Stimulated activated CD4-positive, alpha-beta T cell treated with anti-CD3 and anti-CD28 coated beads, Interleukin-2, amount 100 ng/mL, for 24 hours (primary cell): ENCODE measurements at places on chromosomes 13 and 19.

- DNase-seq: no peak
Measured at GRCh38 chr13:31912647-31913401, 118.8 kb upstream of the FRY start.

DNA sequence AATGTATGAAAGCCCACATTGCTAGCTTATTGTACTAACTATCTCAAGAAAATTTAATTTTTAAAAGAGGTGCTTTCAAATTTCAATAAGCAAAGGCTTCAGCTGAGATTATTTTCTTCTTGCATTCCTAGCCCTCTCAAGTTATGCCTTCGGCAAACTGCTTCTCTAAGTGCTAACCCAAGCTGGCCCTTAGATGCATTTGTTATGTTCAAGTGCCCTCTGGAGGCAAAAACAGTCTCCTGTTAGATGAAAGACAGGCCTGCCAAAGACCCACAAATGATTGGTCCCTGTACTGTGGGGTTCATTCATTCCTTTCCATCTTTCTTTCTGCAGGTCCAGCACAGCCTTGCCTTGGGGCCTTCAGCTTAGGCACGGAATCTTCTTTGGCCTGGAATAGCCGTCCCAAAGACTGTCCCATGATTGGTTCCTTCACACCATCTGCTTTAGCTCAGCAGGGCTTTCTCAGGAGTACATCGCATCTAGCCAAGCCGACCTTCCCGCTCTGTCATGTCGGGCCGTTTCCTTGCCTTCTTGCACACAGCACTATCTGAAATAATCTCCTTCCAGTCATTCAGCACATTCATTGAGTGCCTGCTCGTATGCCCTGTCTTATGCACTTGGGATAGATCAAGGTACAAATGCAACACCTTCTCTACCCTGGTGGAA, 26.4 kb upstream of the TPTE2 start:
- no peak for DNase-seq

- no peak for DNase-seq
Measured at GRCh38 chr13:59721926-59722910, 441.5 kb downstream of the DIAPH3 start.

DNA sequence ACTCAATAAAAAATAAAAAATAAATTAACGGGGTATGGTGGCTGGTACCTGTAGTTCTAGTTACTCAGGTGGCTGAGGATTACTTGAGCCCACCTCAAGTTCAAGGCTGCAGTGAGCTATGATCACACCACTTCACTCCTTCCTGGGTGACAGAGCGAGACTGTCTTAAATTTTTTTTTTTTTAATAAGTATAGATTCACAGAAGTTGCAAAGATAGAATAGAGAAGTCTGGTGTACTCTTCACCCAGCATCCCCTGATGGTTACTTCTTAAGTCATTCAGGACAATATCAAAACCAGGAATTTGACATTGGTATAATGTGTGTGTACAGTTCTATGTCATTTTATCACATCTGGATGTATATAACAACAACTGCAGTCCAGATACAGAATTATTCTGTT, 7.7 kb upstream of the CD22 start:
- DNase-seq: no peak

DNA sequence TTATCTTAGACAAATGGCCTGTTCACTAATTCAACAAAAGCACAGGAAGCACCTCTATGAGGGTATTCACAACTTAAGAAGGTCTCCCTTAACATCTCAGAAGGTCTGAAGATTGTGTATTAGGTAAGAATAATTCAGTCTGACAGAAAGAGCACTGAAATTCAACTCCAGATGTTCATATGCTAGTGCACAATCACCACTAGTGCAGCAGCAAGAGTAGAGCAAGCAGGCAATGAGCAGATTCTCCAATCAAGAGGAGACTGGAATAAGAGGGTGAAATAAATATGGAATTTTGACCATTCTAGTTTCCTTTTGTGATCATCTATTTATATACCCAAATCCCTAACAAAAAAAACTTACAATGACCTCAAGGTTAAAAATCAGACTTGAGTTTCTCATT, 52.0 kb downstream of the MPHOSPH8 start:
- DNase-seq: no peak

- DNase-seq: no peak
Measured at GRCh38 chr13:112113348-112113747, 46.4 kb downstream of the SOX1 start.

GRCh38 chr13:49524740-49525501, 29.2 kb downstream of the PHF11 start:
- no peak for DNase-seq

- no peak for DNase-seq
Measured at GRCh38 chr13:69291292-69291906, 816.2 kb upstream of the ATXN8OS start.

DNA sequence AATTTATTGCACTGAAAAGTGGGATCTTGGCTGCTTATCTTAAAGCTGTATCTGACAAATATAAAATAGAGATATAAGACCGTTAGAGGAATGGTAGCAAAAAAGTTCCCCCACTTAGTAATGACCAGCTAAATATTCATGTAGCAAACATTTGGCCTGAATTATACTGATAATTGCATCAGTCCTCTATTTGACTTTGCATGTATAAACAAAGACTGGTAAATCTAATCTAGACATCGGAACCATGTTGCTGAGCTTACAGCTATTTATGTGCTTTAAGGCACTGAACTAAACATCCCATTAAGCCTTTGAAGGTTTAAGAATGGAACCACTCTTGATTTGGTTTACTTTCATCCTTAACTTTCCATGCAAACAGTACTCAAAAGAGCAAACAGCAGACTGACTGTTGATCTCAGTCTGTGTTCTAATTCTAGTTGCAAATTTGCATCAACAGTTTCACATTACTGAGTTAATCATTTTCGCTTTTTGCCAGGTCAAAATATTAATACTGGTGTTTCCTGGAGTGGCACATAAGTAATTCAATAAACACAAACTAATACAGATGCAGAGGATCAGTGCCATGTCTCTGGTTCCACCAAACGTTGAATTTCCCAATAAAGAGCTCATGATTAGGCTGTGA, 203.5 kb upstream of the HTR2A start:
- no peak for DNase-seq

DNA sequence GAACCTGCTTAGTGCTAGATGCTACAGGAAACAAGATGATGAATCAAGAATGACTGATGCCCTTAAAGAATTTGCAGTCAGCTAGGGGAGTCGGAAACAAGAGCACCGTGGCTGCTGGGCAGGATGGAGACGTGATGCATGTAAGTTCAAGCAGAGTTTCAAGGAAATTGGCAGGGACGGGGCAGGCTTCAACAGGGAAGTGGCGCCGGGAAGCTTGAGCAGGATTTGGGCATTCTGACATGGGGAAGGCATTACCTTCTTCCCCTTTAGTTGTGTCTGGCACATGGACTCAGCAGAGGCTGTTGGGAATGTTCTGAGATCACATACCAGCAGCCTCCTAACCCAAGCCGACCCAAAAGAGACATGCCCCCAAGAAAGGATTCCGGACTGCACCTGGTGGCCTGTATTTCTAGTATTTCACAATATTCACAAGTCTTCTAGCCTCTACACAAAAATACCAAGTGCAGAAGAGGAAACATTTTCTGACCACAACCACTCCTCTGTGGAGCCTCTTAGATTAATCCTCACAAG, 138.2 kb downstream of the CRYL1 start:
- DNase-seq: no peak
